ENCODE measurements at places on chromosomes 11 and 22. TPM values are rescaled to one million over a fixed set of nuclear protein-coding genes. Genes with fewer than 3 reads are reported as not detected.

DNA sequence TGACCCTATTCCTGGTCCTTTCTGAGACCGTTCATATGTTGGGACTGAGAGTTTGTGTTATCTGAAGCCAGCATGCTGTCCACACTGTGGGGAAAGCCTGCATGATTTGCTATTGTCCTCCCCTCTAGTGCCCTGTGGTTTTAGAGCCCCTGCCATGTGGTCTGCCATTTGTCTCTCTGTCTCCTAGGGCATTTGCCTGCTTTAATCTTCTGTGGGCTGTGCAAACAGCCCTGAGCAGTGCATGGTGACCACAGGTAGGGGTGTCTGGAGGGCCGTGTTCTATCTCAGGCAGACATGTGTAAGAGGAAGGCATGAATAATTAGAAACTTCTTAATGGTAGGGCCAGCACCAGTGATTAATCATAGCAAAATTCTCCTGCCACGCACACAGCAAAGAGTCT is 23.0 kb downstream of the AMPD3 start:
- no peak for DNase-seq

DNA sequence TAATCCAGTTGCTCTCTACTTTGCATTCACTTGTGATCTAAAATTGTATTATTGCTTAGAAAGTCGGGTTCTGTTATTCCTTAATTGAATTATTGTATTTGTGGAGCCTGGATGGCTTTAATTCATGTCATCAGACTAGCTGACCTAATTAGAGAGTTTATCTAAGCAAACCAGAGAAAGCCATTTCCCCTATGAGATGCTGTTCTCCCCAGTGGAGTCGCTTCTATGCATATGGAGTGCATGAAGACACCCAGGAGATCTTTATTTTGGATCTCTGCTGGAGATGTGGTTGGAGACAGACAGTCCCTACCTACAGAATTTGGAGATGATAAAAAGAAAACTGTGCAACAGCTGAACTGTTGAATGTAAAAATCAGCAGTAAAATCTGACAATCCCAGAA is 45.2 kb upstream of the MYO18B start:
- no peak for DNase-seq

DNA sequence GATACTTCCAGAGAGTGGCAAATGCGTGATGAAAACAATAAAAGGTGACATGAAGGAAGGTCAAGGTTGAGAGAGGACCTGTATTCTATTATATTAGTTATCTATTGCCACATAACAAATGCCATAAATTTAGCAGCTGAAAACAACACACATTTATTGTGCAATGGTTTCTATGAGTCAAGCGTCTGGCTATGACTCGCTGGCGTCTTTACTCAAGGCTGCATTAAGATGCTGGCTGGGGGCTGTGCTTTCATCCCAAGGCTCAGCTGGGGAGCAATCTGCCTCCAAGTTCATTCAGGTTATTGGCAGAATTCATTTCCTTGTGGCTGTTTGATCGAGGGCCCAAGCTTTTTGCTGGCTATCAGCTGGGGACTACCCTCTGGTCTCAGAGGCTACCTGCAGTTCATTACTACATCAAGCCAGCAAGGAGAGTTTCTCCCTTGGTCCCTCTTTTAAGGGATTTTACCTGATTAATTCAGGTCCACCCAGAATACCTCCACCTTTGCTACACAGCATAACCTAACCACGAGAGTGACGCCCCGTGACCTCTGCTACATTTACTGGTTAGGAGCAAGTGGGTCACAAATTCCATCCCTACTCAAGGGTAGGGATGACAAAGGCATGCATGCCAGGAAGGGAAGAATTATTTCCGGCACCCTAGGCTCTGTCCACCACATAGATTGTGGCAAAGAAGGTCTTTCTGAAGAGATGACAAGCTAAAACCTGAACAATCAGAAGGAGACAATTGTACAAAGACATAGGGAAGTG is 549.1 kb downstream of the MN1 start:
- no peak for DNase-seq

- DNase-seq: no peak
Measured at GRCh38 chr11:122723576-122723975, 68.1 kb downstream of the UBASH3B start.

DNA sequence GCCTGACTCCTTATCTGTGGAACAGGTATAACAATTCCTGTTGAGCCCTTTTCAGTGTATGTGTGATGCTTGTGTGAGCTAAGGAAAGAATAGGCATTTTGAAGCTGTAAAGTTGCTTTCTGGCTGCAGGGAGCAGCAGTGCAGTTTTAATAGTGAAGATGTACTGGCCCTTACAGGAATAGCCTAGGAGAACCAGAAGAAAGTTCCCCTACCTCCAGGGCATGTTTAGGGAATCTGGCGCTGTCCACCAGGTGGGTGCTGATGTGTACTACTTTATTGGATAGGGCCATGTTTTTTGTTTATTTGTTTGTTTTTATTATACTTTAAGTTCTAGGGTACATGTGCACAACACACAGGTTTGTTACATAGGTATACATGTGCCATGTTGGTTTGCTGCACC is 11.5 kb downstream of the BMAL1 start:
- DNase-seq: no peak

GRCh38 chr11:20036626-20037335 is 123.5 kb downstream of the DBX1 start:
- no peak for DNase-seq

DNA sequence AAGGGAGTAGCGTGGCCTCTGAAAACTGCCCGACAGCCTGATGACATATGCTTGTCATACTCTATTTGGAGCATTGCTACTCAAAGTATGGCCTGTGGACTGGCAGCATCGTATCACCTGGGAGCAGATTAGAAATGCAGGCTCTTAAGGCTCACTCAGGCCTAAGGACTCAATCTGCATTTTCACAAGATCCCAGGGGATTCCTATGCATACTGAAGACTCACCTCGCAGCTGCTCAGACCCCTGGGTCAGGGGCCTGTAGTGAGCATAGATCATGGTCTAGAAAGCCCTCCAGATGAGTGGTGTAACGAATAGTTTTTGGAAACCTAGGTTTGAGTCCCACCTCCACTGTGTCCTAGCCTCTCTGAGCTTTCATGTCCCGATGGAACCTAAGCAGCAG is 126.3 kb downstream of the FEZ1 start:
- no peak for DNase-seq

GRCh38 chr11:112606656-112607055 is 346.0 kb upstream of the PLET1 start:
- DNase-seq: no peak

DNA sequence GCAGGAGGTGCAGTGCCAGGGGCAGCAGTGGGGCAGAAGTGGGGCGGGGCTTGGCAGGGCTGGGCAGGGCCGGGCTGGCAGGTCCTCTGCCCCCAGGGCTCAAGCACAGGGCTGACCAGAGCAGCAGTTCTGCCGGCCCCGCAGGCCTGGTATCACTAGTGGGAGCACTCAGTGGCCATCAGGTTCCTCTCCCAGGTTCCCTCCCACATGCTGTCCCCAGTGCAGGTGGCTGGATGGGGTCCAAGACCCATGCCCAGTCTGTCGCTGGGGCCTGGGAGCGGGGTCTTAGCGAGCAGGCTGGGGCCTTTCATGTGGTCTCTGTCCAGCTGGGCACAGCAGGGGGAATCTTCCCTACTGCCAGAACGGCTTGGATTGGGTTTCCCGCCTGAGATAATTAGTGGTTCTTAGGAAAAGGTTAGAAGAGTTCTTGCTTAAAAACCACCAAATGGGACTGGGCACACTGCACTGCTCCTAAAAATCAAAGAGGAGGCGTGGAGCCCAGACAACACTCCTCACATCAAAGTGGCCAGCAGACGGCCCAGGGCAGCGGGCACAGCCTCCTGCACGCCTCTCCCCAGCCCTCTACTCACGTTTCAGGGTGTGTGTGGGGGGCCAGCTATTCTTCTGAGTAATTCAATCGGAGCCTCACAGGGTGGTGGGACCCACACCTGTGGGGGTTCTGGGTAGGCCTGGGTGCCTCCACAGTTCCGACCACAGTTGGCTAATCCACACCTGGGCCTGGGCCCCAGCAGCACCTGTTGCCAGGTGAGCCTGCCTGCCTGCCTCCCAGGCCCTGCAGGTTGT is 45.6 kb downstream of the TPCN2 start:
- DNase-seq: no peak

Gene NDUFS3
- total RNA-seq: 256 TPM

- DNase-seq: no peak
Measured at GRCh38 chr11:12540913-12541582, 133.2 kb upstream of the TEAD1 start.

Gene POTEH
- not detected for total RNA-seq

DNA sequence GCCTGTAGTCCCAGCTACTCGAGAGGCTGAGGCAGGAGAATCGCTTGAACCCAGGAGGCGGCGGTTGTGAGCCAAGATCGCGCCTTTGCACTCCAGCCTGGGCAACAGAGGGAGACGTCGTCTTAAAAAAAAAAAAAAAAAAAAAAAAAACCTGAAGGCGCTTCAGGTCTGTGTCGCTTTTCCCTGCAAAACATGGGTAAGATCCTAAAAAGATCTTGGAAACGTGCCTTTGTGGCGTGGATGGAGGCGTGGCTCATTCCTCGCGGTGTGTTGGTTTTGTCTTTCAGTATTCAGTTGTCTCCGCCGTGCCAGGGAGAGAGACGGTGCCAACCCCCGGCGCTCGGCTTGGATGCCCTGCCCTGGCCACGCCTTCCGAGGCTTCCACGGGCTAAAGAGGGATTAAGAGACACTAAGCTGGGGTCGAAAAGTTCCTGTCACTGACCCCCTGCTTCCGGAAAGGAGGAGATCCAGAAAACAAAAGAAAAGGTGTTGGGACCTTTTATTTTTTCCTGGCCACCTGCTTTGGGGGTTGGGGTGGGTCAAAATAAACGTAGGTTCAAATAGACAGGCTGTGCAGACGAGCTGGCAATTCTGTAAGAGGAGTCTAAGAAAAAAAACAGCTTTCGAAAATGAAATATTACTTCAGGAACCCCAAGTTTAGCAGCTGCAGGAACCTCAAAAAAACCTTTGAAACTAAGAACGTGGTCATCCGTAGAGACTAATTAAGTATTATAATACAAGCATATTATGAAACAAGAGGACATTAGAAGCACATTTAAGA is 1.1 kb upstream of the SLC35F2 start:
- peak; percentile 79 for DNase-seq

GRCh38 chr22:41538583-41538982 is 5.7 kb downstream of the POLR3H start:
- no peak for DNase-seq

Gene GGTLC2
- not detected for total RNA-seq

Gene USP35
- 11.7 TPM for total RNA-seq
